ENCODE measurements at places on chromosomes 13 and 19. TPM values are rescaled to one million over a fixed set of nuclear protein-coding genes. Genes with fewer than 3 reads are reported as not detected.

- DNase-seq: no peak
- H3K27ac ChIP-seq: no peak overlapping the region
- H3K4me3 ChIP-seq: no peak overlapping the region
Observed at GRCh38 chr19:16136185-16136999, 7.1 kb upstream of the HSH2D start.

- no peak overlapping the region for H3K4me3 ChIP-seq
- peak overlapping the region; percentile 69 for H3K27ac ChIP-seq
- H3K27me3 ChIP-seq: no peaks in the 10 kb centered on the region
- H3K4me1 ChIP-seq: no peaks in the 10 kb centered on the region
- H3K36me3 ChIP-seq: no peaks in the 10 kb centered on the region
Observed at GRCh38 chr19:35213663-35214632, 14.6 kb downstream of the FAM187B start.

DNA sequence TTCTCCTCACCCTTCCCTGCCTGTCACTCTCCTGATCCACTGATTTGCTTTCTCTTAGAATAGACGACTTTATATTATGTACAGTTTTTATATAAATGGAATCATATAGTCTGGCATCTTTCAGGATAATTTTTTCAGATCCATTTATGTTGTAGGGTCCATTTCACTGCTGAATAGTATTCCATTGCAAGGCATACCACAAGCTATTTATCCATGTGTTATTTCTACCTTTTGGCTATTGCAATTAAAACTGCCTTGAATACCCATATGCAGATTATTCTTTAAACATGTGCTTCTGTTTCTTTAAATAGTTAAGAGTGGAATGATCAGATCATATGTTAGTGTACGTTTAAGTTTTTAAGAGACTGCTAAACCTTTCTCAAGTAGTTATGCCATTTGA is 17.8 kb upstream of the ZNF177 start:
- DNase-seq: no peak
- H3K27me3 ChIP-seq: no peaks in the 10 kb centered on the region

DNA sequence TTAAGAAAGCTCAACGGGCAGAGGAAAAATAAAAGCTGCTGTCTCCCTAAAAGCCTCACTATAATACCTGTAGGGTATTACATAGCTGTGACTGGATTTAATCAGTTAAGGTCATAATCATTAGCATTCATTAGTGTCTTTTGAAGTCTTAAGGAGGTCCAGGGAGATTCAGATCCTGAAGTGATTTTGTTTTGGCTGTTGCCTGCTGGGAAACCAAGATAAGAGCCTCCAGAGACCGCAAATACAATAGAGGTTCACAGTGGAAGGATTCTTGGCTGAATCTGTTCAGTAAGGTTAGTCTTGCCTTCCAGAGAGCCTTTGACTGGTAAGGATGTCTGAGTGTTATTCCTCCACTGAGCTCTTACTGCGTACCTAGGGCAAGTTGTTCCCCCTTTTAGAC is 54.0 kb upstream of the TNFRSF19 start:
- no peaks in the 10 kb centered on the region for H3K27me3 ChIP-seq
- DNase-seq: no peak
- H3K4me1 ChIP-seq: no peaks in the 10 kb centered on the region

DNA sequence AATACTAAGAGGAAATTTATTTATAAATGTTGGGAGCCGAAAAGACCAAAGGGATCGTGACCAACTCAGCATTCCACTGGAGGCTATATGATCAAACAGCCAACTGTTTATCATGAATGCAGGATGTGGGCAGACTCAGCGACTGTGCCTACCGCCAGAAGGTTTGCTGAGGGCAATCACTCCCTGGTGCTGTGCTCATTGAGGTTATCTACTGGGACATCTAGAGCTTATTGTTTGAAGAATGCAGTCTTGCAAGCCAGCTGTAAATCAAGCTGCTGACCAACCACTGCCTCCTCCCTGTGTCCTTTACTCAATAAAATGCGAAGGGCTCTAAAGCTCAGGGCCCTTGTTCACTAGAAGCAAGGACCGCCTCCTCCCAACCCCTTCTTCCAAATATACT is 8.5 kb upstream of the XPO4 start:
- H3K27ac ChIP-seq: no peak overlapping the region
- no peaks in the 10 kb centered on the region for H3K4me1 ChIP-seq
- DNase-seq: no peak
- no peaks in the 10 kb centered on the region for H3K27me3 ChIP-seq

- H3K27me3 ChIP-seq: no peaks in the 10 kb centered on the region
- no peak overlapping the region for H3K4me3 ChIP-seq
- H3K27ac ChIP-seq: no peak overlapping the region
Observed at GRCh38 chr19:33785795-33786194, 10.9 kb upstream of the KCTD15 start.

DNA sequence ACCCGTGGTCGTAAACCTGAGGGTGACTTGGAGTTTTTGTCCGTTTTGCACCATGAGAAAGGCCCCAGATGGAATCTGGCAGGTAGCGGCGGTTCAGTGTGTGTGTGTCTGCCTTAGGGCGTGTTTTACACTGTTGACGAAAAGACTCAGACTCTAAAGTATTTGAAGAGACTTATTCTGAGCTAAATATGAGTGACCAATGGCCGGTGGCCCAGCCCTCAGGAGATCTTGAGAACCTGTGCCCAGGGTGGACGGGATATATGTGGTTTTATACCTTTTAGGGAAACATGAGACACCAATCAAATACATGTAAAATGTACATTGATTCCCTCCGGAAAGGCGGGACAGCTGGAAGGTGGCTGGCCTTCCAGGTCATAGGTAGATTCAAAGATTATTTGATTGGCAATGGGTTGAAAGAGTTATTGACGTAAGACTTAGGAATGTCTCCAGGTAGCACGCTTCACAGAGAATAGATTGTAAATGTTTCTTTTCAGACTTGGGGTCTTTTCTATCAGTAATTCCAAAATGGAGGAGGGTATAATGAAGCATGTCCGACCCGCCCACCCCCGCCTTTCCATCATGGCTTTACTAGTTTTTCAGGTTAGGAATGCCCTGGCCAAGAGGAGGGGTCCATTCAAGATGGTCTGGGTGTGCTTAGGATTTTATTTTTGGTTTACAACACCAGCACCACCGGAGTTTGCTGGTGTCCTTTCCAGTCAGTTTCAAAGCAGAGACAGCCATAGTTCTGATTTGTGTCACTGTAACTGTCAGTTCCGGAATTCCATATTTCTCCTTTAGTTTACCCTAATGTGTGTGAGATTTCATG is 1.0 kb upstream of the ZNF529 start:
- no peak for DNase-seq
- H3K27me3 ChIP-seq: no peaks in the 10 kb centered on the region
- H3K4me1 ChIP-seq: no peaks in the 10 kb centered on the region
- H3K27ac ChIP-seq: peak overlapping the region; percentile 76
- H3K4me3 ChIP-seq: peak overlapping the region; percentile 94

DNA sequence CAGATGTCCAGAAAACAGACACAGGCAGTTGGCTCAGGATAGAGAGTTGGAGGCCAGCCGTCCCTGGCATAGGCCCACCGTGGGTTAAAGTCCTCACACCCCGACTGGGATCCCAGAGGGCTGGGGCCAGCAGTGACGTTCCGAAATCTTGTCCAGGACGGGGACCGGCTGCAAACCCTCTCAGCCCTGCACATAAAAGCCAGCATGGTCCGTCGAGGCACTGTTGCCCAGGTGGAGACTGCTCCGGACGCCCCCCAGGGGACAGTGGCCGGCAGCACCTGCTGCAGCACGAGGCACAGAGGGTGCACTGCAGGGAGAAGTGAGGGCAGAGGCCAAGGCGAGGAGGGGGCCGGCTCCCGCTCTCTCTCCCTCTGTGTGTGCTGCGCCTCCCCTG is 4.3 kb upstream of the IFNL2 start:
- DNase-seq: no peak
- peaks cover 5% of the 10 kb centered on the region for H3K27me3 ChIP-seq
- no peak overlapping the region for H3K4me3 ChIP-seq
- H3K4me1 ChIP-seq: no peaks in the 10 kb centered on the region
- H3K27ac ChIP-seq: no peak overlapping the region

DNA sequence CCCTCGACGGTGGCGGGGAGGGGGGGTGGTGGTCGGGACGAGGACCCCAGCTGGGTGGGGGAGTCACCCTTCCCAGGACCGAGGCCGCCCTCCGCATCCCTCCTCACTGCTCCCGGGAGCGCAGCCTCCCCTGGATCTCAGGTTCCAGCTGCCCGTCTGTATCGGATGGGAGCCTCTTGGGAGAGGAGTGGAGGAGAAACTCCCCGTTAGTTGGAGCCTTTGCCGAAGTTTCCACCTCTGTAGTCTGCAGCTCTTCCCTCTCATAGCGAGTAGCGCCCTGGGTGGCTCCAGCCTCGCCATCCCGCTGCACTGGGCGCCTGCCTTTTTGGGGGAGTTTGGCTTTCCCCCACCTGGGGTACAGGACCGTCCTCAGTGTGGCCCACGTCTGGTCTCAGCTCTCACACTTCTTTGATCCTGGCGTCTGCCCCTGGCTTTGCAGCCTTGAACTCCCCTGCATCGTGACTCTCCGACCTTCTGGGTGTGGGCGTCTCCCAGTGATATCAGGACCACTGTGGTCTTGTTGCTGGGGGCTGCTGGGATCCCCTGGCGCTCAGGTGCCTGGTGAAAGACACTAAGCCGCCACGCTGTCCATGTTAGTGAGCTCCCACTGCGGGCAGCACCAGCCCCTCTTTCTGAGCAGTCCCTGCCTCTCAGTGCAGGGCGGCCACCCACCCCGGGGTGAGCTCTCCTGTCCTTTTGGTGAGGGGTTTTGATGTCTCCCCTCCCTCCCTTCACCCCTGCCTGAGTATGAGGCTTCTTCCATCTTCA is 1.1 kb downstream of the CNOT3 start:
- H3K4me3 ChIP-seq: peak overlapping the region; percentile 77
- no peaks in the 10 kb centered on the region for H3K27me3 ChIP-seq
- no peaks in the 10 kb centered on the region for H3K4me1 ChIP-seq

DNA sequence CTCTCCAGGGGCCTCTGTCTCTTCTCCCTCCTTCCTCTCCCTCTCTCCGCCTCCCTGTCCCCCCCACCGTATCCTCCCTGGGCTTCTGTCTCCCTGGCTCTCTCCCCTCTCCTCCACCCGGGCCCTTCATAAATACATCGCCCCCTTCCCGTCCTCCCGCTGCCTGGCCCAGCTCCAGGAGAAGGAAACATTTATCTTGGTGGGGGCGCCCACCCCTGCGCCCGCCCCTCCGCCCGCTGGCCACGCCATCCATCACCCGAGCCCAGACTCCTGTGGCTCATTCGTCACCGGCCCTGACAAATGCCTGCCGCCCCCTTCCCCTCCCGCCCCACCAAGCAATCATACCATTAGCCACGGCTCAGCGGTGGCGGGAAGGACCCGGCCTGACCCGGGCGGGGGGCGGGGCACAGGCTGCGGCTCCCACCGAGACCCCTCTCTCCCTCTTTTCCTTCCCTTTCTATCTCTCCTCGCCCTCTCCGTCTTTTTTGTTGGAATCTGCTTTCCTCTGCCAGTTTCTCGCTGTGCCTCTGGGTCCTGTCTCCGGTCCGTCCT is 2.6 kb upstream of the MEIS3 start:
- DNase-seq: peak; percentile 69
- no peaks in the 10 kb centered on the region for H3K36me3 ChIP-seq
- H3K4me3 ChIP-seq: peak overlapping the region; percentile 12
- H3K27me3 ChIP-seq: no peaks in the 10 kb centered on the region
- peak overlapping the region; percentile 91 for H3K27ac ChIP-seq
- H3K4me1 ChIP-seq: peaks cover 10% of the 10 kb centered on the region

DNA sequence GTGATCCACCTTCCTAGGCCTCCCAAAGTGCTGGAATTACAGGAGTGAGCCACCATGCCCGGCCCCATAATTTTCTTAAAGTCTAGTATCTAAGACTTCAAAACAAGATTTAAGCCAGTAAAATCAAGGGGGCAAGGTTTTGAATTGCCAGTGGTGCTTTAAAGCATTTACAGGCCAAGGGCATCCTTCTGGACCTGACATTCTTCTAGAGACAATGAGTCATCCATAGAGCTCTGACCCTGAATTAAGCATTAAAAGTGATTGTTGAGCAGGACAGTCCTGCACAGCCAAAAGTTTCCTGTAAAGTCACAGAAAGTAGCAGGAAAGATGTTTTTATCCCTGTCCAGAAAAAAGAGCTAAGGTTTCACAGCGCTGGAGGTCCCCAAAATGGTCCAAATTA is 50.9 kb upstream of the ATP12A start:
- H3K36me3 ChIP-seq: no peaks in the 10 kb centered on the region
- H3K27me3 ChIP-seq: no peaks in the 10 kb centered on the region
- DNase-seq: no peak
- no peak overlapping the region for H3K27ac ChIP-seq
- no peaks in the 10 kb centered on the region for H3K4me1 ChIP-seq

DNA sequence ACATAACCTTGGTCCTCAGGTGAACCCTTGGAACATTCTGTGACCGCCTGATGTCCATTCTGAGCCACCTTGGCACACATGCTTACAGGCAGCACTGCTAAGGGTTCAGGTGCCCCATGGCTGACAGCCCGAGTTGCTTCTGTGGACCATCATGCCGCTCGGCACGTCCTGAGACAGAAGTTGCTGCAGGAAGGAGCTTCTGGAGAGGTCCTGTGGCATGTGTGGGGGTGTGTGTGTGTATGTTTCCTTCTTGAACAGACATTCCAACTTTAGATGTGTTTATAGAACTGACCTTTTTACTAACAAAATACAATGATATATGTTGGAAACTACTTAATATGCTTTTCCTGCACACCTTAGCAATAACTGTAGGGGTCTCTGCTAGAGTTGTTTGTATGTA is 4.8 kb upstream of the C1QTNF9 start:
- no peak for DNase-seq
- H3K27ac ChIP-seq: no peak overlapping the region
- H3K27me3 ChIP-seq: no peaks in the 10 kb centered on the region
- H3K4me1 ChIP-seq: no peaks in the 10 kb centered on the region
- no peaks in the 10 kb centered on the region for H3K36me3 ChIP-seq
- H3K4me3 ChIP-seq: no peak overlapping the region

DNA sequence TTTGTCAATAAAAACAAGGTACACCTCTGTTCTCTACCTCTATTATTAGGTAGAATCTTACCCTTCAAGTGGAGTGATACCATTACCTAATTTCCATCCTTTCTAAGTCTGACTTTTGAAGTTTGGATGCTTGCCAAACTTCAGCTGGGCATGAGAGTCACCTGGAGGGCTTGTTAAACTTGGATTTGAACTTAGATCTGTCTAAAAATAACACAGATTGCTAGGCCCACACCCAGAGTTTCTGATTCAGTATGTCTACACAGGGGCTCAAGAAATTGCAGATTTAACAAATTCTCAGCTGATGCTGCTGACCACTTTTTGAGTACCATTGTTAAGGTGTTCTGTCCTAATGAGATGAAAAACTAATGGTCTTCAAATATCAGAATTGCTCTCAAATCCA is 512.2 kb downstream of the LMO7 start:
- no peaks in the 10 kb centered on the region for H3K27me3 ChIP-seq
- H3K36me3 ChIP-seq: no peaks in the 10 kb centered on the region
- H3K4me1 ChIP-seq: no peaks in the 10 kb centered on the region
- H3K4me3 ChIP-seq: no peak overlapping the region
- H3K27ac ChIP-seq: no peak overlapping the region

- peak overlapping the region; percentile 24 for H3K27ac ChIP-seq
- no peaks in the 10 kb centered on the region for H3K27me3 ChIP-seq
- H3K4me1 ChIP-seq: peaks cover 5% of the 10 kb centered on the region
- no peak for DNase-seq
Observed at GRCh38 chr13:31881495-31881882, 142.2 kb downstream of the RXFP2 start.

- H3K4me3 ChIP-seq: no peak within 1 kb of the TSS
- no peaks in the 10 kb centered on the region for H3K27me3 ChIP-seq
- H3K4me1 ChIP-seq: no peaks in the 10 kb centered on the region
- DNase-seq: no peak
Observed at GRCh38 chr13:30735025-30735871, at the start of gene ALOX5AP. ALOX5AP (plus strand) TSS chr13:30735543; CDS start chr13:30735606, 63 bp downstream.

Gene ZNF320
- 17.4 TPM for total RNA-seq

Gene CAMSAP3
- total RNA-seq: 0.29 TPM

Gene RFPL4A
- total RNA-seq: not detected

Gene NTF4
- total RNA-seq: 0.64 TPM

Gene GPR12
- total RNA-seq: not detected

Gene COG6
- total RNA-seq: 53.8 TPM

Gene CEACAM5
- total RNA-seq: not detected

Gene GPC6
- total RNA-seq: 12.5 TPM

Gene TMEM255B
- 55.5 TPM for total RNA-seq

Gene TMEM259
- 61.8 TPM for total RNA-seq

All from uterus (tissue), 4 donors.